HS-27A (cell line): ENCODE measurements at places on chromosomes 5 and 9.
A peak's percentile ranks its signal among the peaks of the same experiment; 100 is the strongest.

DNA sequence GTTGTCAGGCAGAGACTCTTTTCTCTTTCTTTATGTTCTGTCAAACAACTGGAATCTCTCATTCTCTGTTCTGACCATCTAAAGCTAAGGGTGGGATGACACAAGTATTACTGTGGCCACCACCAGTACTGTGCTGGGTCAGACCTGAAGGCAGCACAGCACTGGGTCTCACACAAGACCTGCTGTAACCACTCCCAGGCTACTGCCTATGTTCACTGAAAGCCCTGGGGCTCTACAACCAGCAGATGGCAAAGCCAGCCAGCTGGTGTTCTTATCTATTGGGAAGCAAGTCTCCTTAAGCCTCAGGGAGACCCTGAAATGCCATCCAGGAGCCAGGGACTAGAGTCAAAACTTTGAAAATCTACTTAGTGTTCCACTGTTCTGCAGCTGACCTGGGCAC lies 189.5 kb downstream of the SLCO4C1 start:
- no peak for DNase-seq

- DNase-seq, result no peak
These were observed 739 bp downstream of the CARD9 start for GRCh38 chr9:136372561-136373299.

DNA sequence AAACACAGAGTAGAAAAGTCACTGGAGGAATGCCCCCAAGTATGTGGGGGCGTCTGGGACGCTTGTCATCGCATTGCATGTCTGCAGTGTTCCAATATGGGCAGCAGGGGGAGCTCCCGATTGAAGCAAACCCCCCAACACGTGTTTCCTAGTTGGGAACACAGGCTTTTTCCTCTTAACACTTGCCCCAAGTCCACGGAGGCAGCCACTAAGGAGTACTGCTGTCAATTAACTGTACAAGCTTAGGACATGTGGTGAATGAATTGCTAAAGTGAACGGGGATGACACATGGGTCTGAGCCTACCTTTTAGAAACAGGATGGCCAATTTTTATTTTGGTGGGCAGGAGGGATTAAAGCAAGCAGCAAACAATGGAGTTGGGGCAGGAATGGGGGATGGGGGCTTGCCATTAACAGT lies 2.2 kb downstream of the GABRB2 start:
- no peak for DNase-seq

GRCh38 chr5:173782671-173783101 lies 105.5 kb upstream of the CPEB4 start:
- no peak for DNase-seq

DNA sequence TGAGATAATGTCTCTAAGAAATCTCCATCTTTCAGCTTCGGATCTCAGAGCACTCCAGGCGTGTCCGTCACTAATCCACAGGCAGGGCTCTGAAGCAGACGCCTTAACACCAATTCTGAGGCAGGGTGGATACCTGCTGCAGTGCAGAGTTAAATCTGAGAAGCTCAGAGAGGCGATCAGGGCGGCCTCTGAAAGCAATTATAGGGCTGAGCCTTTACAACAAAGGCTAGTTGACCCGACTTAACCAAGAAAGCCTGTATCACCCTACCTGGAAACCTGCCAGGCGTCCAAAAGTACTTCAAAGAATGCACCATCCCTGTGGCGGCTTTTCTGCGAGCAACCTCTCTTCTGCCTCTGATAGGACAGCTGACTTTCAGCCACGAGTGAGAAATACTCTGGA lies 134.8 kb upstream of the MSX2 start:
- DNase-seq, result no peak

- DNase-seq, result no peak
These were observed 123.5 kb downstream of the SMARCA2 start for GRCh38 chr9:2138646-2139045.

DNA sequence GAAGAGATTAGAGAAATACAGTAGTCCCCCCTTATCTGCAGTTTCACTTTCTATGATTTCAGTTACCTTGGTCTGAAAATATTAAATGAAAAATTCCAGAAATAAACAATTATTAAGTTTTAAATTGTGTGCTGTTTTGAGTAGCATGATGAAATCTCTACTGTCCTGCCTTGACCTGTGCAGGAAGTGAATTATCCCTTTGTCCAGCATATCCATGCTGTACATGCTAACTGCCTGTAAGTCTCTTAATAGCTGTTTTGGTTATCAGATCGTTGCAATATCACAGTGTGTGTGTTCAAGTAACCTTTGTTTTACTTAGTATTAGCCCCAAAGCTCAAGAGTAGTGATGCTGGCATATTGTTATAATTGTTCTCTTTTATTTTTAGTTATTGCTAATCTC lies 11.2 kb upstream of the JAK2 start:
- no peak for DNase-seq

DNA sequence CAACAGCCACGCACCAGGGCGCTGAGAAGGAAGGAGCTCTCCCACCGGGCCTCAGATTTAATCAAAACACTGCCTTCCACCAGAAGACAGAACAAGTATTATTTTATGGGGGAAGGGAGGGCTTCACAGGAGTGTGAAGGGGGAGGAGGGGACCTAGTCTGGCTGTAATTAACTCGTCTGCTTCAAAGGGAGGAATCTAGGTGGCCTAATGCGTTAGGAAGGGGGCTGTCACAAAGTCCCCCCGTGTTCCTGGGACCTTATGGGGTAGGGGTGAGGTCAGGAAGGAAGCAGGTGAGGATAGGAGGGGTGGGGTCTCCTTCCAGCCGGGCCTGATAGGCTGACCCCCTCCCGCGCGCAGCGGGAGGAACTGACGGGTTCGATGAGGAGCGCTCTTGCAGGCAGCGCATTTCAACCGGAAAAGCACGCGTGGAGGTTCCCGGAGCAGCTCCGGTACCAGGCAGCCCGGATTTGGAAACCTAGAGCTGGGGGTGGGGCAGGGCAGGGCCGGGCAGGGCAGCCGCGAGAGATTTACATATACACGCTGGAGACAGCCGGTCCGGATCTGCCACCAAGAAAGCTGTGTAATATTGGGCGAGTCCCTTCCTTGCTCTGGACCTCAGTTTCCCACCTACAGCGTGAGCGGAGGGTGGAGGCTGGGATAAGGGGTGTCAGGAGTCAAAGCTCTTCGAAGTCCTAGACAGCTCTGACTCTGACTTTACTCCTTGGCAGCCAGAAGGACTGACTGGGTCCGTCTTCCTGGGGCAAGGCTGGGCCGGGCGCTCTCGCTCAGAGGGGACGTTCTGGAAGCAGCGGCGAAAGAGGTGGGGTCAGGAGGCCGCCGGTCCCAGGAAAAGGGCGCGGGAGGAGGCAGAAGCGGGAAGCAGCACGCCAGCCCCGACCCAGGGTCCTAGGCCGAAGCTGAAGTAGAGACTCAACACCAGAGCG lies 1.8 kb downstream of the SHB start:
- no peak for DNase-seq

DNA sequence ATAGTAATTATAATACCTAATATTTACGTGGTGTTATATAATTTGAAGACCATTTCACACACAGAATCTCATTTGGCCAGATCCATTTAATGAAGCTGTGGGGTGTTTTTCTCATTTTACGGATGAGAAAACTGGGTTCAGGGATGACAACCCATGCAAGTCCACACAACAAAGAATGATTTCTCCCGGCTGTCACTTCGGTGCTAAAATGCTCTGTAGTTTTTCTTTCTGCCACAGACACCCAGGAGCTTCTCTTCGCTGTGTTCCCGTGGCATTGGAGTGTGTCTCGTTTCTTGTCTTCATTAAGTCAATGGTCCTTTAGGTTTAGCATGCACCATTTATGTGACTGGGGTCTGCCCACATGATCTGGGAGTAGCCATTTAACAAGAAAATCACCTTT lies 308.5 kb downstream of the ENC1 start:
- no peak for DNase-seq

GRCh38 chr5:82591021-82591515 lies 312.9 kb upstream of the RPS23 start:
- DNase-seq, result no peak

DNA sequence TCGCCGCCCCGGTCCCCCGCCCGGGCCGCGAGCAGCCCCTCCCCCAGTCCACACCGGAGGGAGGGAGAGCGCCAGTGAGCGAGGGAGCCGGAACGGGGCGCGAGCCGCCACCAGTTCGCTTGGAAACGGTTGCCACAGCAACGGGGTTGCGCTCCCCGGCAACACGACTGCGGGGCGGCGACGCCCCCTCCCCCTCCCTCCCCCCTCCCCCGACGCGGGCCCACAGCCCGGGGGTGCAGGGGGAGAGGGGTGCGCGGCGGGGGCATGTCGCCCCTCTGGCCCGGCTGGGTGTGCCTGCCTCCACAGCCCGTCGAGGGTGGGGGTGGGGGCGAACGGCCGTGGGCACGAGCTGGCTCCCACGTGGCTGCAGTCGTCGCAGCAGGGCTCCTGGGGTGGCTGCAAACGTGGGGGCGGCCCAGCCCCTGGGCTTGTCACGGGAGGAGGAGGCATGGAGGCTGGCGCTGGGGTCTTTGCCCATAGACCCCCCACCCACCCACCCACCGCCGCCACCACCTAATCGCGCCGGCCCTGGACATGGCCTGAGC lies 524 bp downstream of the PRR7 start:
- no peak for DNase-seq

DNA sequence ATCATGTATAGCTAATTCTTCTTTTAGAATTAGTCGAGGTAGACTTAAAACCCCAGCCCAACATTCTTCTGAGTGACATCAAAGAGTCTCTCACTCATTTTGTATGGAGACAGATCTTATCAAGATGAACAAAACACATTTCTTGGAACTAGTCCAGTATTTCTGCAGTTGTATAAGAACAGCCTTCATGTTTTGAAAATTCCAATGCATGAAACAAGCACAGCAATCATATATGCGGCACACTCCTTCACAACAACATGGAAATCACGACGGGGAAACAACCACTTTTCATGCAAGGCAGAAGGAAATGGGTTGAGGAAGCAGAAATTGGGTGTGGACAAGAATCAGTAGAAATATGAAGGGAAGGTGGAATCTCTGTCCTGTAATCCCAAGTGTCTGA lies 113.8 kb downstream of the PLK2 start:
- no peak for DNase-seq

- DNase-seq, result no peak
These were observed 431.0 kb upstream of the MEF2C start for GRCh38 chr5:89313804-89314588.

- no peak for DNase-seq
These were observed 24.8 kb downstream of the SARDH start for GRCh38 chr9:133713150-133713959.

DNA sequence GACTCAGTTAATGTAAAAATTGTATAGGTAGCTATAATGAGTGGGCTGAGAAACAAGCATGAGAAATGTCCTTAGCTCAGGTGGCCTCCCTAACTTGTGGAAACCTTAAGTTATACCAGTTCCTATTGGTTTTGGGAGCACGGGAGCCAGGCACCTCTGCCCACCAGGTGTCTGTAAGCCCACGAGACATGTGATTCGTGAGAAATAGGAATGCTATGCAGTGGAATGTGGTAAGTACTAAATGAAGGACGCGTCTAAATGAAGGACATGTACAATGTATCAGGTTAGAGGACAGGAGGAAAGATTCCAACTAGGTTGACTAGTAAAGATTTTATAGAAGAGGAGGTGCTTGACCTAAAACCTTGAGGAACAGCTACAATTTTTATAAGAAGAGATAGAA lies 46.0 kb upstream of the F2RL2 start:
- no peak for DNase-seq

DNA sequence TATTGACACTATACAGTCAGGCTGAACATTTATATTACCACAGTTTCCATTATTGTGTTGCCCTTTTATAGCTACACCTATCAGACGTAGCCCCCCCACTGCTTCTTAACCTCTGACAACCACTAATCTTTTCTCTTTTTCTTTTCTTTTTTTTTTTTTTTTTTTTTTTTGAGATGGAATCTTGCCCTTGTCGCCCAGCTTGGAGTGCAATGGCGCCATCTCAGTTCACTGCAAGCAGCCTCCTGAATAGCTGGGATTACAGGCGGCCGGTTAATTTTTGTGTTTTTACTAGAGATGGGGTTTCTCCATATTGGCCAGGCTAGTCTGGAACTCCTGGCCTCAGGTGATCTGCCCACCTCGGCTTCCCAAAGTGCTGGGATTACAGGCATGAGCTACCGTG lies 75.4 kb downstream of the UHRF2 start:
- DNase-seq, result no peak

GRCh38 chr5:95713960-95714710 lies 17.0 kb upstream of the RHOBTB3 start:
- no peak for DNase-seq

DNA sequence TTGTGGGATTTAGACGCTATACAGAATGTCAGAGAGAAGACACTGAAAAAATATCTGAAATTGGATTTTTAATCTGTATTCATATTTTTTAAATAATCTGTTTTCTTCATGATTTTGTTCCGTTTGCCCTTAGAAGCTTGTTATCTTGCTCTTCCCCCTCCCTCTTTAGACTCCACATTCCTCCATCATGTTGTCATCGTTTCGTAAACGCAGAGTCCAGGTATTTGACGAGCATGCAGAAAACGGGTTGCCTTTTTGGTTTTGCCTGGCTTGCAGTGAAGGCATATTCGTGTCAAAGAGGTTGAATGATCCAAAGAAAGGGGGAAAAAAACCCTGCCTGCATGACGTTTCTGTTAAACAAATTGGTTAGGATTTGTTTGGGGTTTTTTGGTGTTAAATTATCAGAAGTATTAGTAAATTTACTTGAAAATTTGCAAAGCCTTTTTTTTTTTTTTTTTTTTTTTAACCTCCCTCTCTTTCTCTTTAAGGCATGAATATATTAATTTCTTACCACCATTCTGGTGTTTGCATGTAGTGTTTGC lies 2.9 kb downstream of the SPTAN1 start:
- peak; percentile 85 for DNase-seq

- no peak for DNase-seq
These were observed 25.7 kb downstream of the NPR3 start for GRCh38 chr5:32736842-32737241.

GRCh38 chr5:135833961-135834638 lies 363 bp upstream of the SLC25A48 start:
- no peak for DNase-seq

- DNase-seq, result no peak
These were observed 28.1 kb downstream of the ANKRD33B start for GRCh38 chr5:10591966-10592365.

DNA sequence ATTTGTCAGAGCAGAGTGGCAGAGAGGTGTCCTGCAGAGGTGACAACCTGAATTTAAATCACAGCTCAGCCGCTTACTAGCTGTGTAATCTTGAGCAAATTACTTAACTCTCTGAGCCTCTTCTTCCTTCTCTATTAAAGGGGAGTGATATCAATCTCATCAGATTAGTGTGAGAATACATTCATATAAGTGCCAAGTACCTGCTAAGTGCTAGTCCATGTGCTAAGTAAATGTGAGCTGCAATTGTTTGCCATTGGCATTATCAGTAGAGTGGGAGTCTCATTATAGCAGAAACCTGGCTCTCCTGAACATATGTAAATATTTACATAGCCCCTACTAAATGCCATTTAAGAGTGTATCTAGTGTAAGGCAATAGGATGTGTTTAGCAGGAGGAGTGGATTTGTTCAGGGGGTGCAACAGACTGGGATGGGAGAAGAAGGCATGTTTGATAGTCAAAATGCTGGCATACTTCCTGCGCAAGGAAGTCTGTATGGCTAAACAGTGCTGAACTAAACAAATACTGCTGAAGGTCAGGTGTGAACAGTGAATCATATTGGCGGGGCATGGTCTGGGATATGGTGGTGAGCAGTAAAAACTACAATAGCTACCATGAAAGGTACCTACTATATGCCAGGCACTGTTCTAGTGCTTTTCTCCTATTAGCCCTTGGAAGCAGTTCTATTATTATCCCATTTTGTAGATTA lies 74.5 kb downstream of the F2RL2 start:
- no peak for DNase-seq

GRCh38 chr5:1795931-1796330 lies 3.7 kb downstream of the MRPL36 start:
- no peak for DNase-seq

GRCh38 chr9:129702589-129703520 lies 37.4 kb downstream of the PRRX2 start:
- peak; percentile 23 for DNase-seq
